ENCODE measurements at places on chromosomes 11 and 22. TPM values are rescaled to one million over a fixed set of nuclear protein-coding genes. Genes with fewer than 3 reads are reported as not detected.

The IGSF22 gene
- total RNA-seq = 0.13 TPM

The APOL1 gene
- total RNA-seq = 99.8 TPM

The ROBO4 gene
- 6.3 TPM for total RNA-seq

The PRODH gene
- total RNA-seq = 35.6 TPM

The LDHAL6A gene
- total RNA-seq = not detected

The HBE1 gene
- total RNA-seq = 1.9 TPM

The FAM180B gene
- not detected for total RNA-seq

The PATE2 gene
- total RNA-seq = not detected

The FXYD6 gene
- 10.4 TPM for total RNA-seq

DNA sequence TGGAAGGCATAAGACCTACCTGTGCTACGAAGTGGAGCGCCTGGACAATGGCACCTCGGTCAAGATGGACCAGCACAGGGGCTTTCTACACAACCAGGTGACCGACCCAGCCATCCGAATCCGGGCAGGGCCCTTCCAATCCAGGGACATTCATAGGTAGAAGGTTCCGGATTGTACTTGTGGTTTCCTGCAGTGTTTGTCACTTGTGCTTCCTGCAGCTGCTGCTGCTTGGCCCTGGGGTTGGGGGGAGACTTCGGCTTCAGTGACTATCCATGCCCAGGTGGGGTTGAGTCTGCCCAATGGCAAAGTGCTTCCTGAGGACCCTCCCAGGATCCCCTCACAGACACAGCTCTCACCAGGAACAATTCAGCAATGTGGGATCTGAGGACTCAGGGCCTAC lies 2.2 kb downstream of the APOBEC3A start:
- DNase-seq = no peak

GRCh38 chr22:28992565-28993356 lies 68.9 kb downstream of the C22orf31 start:
- no peak for DNase-seq

DNA sequence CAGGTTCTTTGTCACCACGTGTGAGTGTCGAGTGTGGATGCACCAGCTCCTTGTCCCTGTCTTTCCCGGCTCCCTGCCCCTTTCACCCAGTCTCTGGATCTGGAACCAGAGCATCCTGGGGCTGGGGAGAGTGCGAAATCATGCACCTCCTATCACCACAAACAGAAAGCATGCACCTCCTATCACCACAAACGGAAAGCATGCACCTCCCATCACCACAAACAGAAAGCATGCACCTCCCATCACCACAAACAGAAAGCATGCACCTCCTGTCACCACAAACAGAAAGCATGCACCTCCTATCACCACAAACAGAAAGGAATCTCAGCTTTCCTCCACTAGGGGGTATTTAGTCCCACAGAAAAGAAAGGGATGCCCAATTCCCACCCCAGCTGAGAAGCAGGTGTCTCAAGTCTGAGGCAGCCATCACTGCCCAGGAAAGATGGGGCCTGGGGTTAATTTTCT lies 5.9 kb upstream of the GLB1L3 start:
- DNase-seq = no peak

DNA sequence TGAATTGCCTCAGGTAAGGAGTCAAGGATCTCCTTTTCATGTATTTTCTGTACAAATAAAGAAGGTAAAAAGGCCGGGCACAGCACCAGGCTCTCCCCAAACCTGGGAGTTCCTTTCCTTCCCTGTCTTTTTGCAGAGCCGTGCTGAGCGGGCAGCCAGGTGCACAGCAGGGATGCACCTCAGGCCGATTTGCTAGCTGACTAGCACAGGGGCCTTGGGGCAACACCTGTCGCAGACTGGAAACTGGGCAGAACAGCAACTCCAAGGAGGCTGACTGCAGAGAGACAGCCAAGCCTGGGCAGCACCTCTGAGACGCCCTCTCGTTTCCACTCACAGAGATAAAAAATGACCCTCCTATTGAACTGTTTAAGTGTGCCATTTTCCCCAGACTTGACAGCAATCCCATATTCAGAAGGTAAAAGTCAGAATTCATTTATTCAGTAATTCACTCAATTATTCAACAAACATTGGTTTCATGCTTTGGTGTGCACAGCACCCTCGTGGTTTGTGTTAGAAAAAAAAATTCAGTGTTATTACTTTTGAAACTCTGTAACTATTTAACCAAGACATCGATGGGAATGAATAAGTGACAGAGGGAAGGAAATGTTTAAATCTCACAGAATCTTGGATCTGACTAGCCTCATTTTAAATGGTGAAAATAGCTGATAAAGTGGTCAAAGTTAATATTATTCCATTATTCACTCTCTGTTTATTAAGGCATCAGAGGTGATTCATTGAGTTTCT lies 120.9 kb downstream of the GALNT18 start:
- DNase-seq = no peak

DNA sequence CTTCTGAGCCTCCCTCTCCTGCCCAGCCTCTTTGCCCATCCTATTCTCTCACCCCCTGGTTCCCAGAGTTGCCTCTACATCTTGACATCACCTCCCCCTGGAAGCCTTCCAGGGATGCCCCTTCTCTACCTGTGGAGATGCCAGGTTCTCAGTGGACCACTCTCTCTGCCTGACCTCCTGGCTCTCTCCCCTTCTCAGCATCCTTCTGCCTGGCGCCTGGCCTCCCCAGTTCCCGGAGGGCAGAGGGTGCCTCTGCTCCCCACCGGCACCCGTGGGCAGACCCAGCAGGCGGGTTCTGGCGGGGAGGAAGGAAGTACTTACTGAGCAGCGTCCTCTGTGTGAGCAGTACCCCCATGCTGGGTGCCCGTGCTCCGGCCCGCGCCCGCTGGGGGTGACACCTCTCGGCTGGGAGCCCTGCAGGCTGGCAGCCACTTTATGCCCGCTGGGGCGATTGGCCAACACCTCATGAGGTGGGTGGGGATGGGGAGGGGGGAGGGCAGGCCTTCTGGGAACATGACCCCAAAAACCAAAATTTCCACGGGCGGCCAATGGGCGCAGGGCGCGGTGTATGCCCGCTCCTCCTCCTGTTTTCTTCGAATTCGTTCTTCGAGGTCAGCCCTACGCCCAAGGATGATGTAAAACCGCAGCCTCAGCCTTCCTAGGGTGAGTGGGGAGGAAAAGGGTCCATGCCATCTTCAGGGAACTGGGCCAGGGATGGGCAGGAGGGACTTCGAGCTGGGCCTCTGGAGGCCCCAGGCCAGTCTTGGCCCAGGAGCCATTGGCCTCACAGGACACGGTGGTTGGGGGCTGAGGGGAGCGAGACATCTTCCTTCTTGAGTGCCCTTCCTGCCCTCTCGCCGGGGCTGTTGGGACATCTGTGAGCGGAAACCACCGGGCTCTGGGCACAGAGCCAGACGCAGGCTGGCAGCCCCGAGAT lies at the start of gene OSM:
OSM (minus strand) TSS at position 407 of the 937 bp plus-strand sequence; CDS start at position 355, 52 bp downstream.
- DNase-seq = peak; percentile 68

GRCh38 chr22:43481568-43482317 lies 69.9 kb downstream of the MPPED1 start:
- DNase-seq = no peak

GRCh38 chr22:50225200-50225969 lies 19.4 kb downstream of the TUBGCP6 start:
- DNase-seq = no peak

GRCh38 chr22:38049812-38050619 lies 7.2 kb upstream of the PICK1 start:
- DNase-seq = no peak

DNA sequence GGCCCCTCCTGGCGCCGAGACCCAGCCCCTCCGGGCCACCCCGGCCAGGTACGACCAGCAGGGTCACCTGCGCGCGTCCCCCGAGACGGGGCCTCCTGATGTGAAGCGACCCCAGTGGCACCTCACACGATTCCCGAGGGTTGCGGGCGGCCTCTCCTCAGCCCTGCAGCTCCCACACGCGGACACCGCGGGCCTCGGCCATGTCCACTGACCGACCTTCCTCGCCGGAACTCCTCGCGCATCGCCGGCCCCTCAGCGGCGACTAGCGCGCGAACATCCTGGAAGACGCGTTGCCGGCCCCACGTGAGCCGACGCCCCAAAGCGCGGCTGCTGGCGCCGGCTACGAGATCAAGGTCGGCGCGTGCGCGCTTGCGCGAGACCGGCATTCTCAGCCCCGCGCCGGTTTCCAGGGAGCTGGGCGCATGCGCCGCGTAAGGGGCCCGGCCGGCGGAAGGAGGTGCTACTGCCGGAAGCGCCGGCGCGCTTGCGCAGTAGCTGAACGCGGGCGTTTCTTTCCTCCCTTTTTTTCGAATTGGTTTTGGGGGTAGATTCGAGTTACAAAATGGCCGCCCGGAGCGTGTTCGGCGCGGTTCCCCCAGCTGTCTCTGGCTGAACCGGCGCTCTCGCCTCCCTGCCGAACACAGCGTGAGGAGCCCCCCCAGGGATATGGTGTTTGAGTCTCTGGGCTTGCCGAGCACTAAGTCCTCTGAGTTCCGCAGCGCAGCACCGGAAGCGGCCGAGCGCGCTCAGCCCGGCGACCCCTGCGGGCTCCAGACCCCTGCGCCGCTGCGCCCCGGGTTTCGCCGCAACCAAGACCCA lies at the start of gene NUP50:
NUP50 (plus strand) TSS at position 475 of the 819 bp plus-strand sequence. CDS start 4,253 bp downstream, outside the sequence.
- peak; percentile 97 for DNase-seq

- DNase-seq = peak; percentile 69
Observed at GRCh38 chr22:17120281-17120680, 879 bp downstream of the TMEM121B start.

- DNase-seq = no peak
Observed at GRCh38 chr22:46913351-46913750, 150.9 kb downstream of the TBC1D22A start.

DNA sequence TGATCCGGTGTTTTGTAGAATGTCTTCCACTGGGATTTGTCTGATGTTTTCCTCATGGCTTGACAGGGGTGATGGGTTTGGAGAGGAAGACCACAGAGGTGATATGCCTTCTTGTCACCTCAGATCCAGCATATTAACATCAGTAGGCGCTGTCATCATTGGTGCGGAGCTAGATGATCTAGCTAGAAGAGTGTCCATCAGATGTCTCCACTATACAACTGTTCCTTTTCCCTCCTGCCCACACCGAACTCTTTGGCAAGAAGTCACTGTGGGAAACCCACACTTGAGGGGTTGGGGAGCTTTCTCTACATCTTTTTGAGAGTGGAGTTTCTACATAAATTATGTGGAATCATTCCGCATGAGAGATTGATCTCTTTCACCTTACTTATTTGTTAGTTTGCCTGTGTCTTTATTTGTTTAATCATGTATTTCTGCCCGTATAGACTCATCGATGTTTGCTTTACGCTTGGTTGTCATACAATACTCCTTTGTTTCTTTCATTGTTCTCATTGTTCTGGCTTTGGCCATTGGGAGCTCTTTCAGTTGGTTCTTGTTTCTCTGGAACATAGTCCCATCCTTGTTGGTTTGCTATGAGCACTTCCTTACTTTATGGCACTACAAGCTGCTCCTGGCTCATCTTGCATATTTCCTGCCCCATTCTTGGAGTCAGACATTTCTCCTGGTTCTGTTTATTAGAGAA lies 1420.3 kb downstream of the BRD1 start:
- peak; percentile 29 for DNase-seq

DNA sequence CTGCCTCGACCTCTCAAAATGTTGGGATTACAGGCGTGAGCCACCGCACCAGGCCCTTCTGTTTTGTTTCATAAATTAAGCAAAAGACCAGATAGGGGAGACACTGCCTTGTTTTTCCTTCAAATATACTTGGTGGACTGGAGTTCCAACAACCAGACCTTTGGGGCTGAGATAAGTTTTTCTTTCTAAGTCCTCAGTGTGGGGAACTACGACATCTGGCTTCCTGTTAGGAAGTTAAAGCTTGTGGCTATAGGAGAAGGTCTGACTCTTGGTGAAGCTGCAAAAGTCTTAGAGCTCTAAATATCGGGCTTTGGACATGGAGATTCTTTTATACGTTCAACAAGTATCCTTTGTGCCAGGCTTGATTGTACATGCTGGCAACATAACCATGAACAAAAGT lies 64.1 kb upstream of the EED start:
- DNase-seq = no peak

DNA sequence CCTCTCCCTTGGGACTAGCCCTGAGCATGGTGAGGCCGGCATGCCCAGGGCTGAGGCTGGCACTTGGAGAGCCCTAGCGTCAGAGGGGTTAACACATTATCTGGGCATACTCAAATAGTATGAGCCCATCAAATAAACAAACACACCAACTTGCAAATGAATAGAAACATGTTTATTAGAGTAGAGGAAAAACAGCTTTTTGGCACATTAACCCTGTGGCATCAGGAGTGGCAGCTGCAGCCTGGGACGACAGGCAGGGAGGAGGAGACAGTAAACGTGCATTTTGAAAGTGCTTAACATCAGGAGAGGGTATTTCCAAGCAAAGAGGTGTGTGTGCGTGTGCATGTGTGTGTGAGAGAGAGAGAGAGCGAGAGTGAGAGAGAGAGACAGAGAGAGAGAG lies 684.9 kb downstream of the NTM start:
- DNase-seq = no peak

DNA sequence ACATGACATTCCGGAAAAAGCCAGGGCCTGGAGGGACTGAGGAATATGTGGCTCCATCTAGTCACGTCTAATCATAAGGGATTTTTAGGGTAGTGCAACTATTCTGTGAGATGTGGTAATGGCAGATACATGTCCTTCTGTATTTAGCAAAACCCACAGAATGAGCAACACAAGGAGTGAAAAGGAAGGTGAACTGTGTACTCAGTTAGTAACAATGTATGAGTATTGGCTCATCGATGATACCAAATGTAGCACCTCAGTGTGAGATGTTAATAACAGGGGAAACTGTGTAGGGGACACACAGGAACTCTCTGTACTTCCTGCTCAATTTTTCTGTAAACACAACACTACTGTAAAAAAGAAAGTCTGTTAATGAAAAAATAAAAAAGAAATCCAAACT lies 42.0 kb upstream of the CARS1 start:
- no peak for DNase-seq

GRCh38 chr11:131889760-131890581 lies 519.6 kb downstream of the NTM start:
- no peak for DNase-seq

GRCh38 chr22:29112121-29112520 lies 39.3 kb downstream of the KREMEN1 start:
- no peak for DNase-seq

GRCh38 chr11:45110562-45110961 lies 35.9 kb upstream of the PRDM11 start:
- no peak for DNase-seq

DNA sequence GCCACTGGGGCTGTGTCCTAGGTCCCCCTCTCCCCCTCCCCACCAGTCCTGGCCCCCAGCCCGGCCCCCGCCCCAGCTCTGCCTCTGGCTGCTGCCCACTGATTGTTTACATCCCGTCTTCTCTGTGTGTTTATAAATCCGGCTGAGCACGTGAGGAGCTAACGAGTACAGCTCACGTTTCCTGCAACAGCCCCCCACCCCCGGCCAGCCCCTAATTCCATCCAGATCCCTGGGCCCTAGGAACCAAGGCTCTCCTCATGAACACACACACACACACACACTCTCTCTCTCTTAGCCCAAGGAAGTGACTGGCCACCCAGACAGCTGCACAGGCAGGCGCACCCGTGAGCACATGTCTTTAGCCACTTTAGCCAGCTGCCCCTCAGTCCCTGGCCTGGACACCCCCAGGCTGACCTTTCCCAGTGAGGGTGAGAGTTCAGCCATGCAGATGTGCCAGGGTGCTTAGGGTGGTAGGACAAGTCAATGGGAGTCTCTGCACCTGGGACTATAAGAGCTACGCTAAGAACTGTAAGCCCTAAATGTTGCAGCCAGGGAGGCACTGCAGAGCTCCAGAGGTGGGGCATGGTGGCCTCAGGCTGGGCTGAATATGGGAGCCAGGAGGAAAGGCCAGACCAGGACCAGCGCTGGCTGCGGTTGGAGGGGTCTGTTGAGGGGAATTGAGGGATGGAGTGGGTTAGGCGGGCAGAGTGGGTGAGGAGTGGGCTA lies 2.9 kb downstream of the CLCF1 start:
- DNase-seq = no peak

- DNase-seq = peak; percentile 99
Observed at GRCh38 chr11:57499413-57499982, 16.0 kb downstream of the SLC43A1 start.
